NCI-H1105 treated with DMSO at 0.1 percent for 48 hours (cell line): ENCODE measurements at places on chromosomes 7 and 10.
A peak's percentile ranks its signal among the peaks of the same experiment; 100 is the strongest.

DNA sequence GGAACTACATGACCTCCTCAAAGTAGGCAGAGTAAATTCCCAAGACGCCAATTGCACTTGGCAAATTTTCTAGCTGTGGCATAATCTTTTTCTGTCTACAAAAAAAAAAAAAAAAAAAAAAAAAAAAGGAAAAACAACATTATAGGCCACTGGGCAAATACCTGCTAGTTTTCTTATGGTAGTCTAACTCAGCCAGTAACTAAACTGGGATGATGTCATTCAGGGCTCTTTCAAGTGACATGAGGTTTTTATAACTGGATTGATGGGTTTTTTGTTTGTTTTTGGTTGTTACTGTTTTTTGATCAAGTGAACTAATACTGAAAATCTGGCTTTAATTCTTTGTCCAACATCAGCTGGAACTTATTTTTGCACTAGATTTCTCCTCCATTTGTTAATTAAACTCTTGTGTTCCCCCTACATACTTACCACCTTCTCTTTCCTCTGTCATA is 7.4 kb upstream of the VIM start:
- no peak for DNase-seq

- DNase-seq = no peak
Measured at GRCh38 chr10:129546106-129546505, 79.1 kb downstream of the MGMT start.

DNA sequence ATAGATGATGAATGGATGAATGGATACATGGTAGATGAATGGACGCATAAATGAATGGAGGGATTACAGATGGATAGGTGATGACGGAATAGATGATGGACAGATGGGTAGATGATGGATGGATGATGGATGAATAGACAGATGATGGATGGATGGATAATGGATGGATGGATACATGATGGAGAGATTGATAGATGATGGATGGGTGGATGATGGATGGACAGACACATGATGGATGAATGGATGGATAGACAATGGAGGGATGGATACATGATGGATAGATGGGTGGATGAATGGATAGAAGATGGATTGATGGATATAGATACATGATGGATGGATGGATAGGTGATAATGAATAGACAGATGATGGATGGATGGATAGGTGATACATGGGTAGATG is 8.8 kb upstream of the PDGFA start:
- no peak for DNase-seq

DNA sequence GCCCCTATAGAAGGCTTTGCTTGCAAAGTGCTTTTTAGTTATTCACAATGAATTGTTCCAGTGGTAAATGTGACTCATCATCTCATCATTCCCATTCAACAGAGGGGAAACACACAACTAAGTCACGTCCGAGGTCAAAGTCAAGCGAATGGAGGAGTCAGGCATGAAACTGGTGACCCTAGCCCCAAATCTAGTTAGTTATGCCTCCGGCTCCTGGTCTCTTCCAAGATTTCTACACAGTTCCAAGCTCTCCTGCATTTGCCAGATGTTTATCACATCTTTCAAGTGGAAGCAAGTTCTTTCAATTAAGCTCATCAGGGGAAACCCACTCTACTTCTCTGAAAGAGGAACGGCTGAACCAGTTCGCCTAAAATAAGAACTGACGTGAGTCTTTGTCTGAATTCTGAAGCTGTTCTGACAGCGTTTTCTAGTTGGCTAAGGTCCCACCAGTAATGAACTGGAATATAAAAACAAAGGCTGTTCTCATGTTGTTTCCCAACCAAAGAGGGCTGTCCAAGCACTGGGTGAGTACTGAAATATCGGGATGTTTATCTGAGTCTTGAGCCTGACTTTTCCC is 140.9 kb upstream of the NRBF2 start:
- DNase-seq = no peak

DNA sequence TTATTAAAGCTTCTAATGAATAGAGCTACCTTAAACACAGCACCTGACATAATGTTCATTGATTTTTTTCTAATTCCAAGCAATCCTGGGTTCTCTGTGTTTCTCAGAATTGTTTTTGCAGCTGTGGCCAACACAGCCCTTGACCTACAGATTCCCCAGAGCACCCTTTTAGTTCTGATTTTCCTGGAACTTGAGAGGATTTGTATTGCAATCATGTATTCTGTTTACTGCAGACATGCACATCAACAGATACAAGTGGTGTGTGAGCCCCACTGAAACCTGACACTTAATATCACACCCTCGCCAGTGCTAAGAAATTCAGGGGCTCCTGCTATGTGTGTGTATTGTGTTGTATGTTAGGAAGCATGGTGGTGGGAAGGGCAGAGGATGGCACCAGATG is 344.2 kb upstream of the POM121L12 start:
- no peak for DNase-seq

GRCh38 chr10:77405771-77406241 is 231.8 kb downstream of the KCNMA1 start:
- peak; percentile 39 for DNase-seq

GRCh38 chr10:86317949-86318725 is 48.5 kb downstream of the GRID1 start:
- no peak for DNase-seq

DNA sequence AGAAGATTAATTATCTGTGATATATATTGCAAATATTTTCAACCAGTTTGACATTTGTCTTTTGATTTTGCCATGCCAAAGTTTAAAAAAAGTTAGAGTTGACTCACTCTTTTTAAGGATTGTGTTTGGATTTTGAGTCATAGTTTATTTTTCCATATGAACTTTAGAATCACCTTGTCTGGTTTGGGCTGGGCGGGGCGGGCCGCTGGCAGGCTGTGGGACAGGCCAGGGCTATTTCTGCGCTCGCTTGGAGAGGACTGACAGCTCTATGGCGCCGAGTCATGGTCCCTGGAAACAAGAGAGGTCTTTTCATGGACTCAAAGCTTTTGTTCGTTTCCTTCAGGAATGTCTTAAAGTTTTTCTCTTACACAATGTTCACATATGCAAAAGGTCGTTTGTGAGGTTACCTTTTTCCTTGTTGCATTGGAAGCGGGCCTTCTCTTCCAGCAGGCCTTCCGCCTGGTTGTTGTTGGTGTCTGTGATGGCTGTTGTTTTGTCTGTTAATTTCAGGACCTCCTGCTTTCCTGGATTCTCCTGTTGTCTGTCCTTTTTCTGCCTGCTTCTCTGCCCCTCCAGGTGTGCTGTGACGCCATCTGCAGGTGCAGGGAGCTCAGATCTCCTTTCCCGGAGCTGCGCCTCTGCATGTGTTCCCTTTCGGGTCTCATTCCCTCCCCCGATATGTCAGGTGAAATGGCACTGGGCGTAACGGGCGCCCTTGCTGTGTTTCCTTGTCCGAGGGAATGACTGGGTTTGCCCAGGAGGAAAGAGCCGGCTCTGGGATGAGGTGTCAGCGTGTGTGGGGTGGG is 53.8 kb downstream of the INPP5A start:
- no peak for DNase-seq
